ENCODE measurements at places on chromosomes 7 and 10. TPM values are rescaled to one million over a fixed set of nuclear protein-coding genes. Genes with fewer than 3 reads are reported as not detected.

The DNAAF5 gene
- 35.6 TPM for total RNA-seq

The UNC5B gene
- total RNA-seq, result 9.8 TPM

The CDC14C gene
- not detected for total RNA-seq

The TMEM229A gene
- not detected for total RNA-seq

The UCN3 gene
- total RNA-seq, result not detected
